Stimulated activated CD8-positive, alpha-beta memory T cell treated with anti-CD3 and anti-CD28 coated beads, Interleukin-2, amount 100 ng/mL, for 1 hour (primary cell): ENCODE measurements at places on chromosomes 7 and 10.

DNA sequence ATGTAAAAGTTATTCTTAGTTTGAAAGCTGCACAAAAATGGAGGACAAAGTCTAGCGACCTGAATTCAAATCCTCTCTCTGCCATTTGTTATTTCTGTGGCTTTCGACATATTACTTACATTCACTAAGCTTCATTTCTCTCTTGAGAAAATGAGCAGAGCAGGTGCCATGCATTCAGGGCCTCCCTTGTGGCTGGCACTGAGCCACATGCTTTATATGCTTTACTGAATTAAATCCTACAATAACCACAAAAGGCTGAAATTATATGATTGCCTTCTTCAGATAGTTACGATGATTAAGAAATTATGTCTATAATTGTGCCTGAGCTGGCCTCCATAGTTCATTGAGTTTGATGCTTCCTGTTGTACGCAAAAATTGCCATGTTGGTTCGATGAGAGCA, 98.7 kb downstream of the NPSR1 start:
- no peak for DNase-seq

DNA sequence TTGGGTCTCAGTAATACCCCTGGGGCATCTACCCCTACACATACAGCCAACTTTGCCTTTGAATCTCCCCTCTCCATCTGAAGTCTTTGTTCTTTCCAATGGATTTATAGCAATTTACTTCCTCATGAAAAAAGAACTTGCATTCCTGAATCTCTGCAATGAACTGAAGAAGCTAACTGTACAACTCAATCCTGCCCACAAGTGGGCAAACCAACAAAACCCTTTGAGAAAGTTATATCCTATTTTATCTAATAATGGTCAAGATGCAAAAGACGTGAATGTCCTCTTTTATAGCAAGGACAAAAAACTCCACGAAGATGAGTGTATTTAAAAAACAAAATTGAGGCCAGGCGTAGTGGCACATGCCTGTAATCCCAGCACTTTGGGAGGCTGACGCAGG, 991.3 kb downstream of the LRMDA start:
- no peak for DNase-seq

DNA sequence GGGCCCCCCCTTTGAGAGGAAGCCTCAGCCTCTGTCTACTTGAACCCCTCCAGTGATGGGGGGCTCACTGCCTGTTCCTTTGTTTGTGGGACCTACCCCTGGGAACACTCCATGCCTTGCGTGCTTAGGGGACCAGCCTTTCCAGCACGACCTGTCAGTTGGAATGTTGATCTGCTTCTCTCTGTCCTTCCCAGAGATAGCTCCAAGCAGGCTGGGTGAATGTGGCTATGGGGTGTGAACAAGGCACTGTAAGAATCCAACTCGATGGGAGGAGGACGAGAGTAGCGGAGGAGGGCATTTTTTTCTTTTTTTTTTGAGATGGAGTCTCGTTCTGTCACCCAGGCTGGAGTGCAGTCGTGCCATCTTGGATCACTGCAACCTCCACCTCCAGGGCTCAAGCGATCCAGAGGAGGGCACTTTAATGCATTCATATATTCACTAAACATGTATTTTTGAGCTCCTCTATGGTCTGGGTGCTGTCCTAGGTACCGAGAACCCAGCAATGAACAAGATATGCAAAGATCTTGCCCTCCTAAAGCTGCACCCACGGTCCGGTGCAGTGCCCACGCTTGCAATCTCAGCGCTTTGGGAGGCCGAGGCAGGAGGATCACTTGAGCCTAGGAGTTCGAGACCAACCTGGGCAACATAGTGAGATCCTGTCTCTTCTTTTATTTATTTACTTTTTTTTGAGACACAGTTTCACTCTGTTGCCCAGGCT, 8.5 kb downstream of the CLIP2 start:
- DNase-seq: no peak

DNA sequence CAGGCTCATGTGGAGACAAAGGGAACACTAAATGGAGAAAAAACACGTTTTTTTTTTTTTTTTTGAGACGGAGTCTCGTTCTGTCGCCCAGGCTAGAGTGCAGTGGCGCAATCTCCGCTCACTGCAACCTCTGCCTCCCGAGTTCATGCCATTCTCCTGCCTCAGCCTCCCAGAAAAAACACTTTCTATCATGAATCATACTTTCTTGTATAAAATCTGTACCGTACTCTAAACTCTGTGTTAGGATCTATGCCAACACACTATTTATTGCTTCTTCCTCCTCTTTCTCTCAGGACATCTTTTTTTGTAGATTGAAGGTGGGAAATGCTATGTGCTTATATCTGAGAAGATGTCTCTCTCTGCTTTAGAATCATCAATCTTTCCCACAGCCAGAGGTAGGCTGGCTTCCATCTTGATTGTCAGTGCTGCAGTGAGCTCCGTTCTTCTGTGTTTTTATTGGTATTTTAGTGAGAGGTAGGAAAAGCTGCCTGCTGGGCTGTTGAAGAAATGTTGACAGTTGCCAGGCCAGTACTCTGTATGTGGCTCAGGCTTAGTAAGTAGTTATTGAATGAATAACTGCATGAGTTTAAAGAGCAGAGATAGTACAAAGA, 101.1 kb downstream of the GPR85 start:
- DNase-seq: no peak

DNA sequence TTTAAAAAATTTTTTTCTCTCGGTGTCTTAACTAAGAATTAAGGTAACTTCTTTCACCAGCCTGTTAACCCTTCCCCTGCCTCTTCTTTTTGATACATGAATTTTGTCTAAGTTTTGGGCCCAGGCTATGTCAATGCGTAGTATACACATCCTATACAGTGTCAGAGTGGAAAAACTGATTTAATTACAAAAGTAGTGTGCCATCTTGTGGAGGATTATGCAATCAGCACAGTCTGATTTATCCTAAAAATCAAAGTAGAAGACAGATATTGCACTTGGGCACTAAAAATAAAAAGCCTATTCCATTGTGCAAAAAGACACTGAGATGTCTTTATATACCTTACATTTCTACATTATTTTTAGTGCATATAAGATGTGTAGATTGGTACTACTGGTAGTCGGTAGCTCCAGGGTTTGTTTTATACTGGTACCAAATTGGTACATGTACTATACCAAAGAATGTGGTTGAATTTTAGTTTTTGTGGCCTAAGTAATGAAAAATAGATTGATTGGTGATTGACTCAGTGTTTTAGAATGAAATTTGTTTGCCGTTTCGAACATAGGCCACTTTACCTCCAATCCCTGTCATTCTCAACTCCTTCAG, 96.6 kb downstream of the MKLN1 start:
- DNase-seq: no peak

GRCh38 chr7:142855114-142855743, 353 bp downstream of the EPHB6 start:
- DNase-seq: no peak

DNA sequence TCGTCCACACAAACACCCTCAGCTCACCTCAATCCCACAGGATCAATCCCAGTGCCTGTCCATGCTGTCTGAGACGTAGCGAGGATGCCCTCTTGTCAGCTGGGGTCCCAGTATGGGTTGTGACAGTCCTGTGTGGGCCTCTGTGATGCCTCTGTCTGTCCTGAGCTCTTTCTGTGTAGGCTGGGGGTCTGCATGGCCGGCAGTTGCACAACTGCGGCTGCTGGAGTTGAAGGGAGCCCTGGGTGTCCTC, 12.4 kb downstream of the ANTXRL start:
- no peak for DNase-seq

DNA sequence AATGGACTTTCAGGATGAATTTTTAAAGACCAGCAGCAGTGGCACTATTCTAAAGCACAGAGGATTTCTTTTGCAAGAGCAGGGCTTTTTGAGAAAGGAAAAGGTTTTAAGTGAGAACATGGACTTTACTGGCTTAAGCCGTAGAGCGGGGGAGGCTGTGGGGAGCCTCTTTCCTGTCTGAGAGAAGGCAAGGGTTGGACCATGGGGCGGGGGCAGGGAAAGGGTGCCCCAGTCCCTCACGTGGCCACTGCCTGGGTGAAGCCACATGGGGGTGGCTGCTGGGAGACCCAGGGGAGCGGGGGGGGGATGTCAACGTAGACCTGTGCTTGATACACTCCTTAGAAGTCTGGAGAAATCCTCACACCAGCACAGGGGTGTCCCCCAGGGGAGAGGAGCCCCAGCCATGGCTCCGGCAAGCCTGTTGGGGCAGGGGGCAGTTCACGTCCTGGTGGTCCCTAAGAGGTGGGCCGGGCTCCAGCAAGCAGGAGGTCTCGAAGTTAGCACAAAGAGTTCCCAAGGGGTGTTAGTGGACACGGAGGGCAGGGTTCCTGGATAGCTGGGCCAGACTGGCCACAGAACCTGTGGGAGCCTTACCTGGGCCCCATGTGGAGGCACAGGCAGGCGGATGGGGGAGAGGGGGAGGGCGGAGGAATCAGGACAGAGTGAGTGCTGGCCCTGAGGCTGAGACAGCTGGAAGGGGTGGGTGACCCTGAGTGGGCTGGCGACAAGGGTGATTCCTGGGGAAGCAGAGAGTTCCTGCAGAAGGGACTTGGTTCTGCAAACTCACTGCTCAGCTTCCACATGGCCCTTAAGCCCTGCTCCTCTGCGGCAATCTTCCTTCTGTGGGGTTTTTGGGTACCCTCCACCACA, 36.9 kb upstream of the ELFN1 start:
- no peak for DNase-seq

GRCh38 chr10:99595770-99596465, 24.3 kb downstream of the SLC25A28 start:
- DNase-seq: no peak

DNA sequence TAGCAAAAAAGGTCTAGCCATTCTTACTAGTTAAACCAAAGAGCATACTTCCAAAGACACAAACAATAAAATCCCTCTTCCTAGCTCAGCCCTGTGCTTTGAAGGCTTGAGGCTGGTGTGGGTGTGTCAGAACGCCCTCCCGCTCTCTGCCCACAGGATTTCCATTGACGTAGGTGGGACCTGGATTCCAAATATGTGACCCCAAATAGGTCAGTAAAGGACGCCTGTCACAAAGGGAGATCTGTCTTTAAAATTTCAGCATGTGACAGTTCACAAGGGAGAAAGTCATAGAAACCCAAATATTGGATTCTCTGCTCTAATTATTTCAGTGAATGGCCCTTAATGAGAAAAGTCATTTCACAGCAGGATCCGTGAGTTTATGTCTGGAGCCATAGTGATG, 39.9 kb upstream of the LYZL1 start:
- no peak for DNase-seq

GRCh38 chr10:133209117-133209516, 20.9 kb upstream of the UTF1 start:
- DNase-seq: no peak

DNA sequence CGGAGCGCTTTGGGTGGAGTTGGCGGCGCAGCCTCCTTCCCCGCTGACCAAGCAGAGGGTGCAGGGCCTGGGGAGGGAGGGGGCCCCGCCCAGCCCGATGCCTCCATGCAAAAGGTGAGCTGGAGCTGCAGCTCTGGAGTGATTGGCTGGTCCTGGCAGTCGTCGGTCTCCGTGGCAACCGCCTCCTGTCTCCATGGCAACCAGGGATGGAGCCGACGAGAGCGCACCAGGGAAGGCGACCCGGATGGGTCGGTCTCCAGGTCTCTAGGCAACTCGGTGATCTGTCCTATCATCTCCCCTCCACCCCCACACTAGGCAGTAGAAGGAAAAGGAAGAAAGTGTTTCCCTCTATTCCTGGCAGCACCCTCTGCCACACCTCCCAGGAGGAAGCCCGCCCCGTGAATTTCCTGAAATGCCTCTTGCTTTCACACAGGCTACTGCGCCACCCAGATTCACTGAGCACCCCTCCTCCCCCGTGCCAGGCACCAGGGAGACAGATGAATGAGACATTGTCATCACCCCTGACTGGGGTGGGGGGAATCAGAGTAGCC, 647 bp upstream of the NACAD start:
- peak; percentile 24 for DNase-seq

DNA sequence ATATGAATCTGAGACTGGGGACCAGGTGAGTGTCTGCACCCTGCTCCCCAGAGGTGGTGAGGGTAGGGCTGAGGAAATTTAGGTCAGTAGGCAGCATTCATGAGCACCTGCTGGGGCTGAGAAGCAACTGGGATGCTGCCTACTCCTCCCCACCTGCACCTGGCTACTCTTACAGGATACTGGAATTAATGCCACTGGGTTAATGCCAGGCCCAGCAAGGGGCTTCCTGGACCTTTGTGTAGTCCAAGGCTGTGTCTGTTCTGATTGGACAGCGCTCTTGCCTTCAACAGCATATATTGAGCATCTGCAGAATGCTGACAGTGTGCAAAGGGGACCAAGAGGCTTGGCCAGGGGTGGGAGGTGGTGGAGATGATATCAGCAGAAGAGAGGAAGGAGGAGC, 32.1 kb downstream of the ADCYAP1R1 start:
- no peak for DNase-seq

DNA sequence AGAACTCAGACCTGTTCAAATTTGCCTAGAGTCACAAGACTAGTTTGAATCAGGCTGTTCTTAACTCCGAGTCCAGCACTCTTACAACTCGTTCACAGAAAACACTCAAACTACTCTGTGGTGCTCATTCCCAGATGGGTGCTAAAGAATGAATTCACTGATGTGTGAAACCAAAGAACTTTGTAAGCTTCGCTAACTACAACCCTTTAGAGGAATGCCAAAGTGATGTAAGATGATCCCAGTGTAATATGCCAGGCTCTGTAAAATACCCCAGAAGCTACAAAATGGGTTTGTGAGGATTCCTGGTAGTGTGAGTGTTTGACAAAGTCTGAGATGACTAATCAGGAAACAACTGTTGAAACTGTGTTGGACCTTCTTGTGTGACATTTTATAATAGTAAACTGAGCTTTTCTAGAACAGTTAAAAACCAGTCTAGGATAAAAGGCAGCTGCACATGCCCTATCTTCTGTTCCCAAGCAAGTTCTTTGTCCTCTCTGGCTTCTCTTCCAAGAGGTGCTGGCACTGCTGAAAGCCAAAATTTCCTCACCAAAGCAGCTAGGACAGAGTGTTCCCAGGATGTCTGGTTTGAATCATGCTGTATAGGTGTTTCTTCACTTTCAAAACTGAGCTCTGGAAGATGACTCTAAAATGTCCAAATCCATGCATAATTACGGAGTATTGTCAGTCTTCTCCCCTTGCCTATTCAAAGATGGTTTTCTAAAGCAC, 527.6 kb downstream of the SORCS1 start:
- DNase-seq: no peak

GRCh38 chr7:29478226-29478625, 85.4 kb upstream of the PRR15 start:
- no peak for DNase-seq
